ENCODE measurements at places on chromosomes 7 and 10.

GRCh38 chr7:100886142-100886935, 3.2 kb downstream of the UFSP1 start:
- no peak for DNase-seq

DNA sequence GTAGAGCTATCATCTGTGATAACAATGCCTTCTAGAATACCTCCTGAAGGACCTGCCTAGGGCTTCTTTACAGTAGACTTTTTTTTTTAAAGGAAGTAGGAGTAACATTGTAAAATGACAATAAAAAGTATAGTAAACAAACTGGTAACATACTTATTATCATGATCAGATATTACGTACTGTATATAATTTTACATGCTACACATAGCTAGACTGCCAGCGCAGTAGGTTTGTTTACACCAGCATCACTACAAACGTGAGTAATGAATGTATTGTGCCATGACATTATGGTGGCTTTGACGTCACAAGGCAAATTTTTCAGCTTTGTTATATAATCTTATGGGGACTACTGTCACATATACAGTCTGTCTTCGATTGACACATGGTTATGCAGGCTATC, 15.4 kb upstream of the ZRANB1 start:
- DNase-seq: no peak

- no peak for DNase-seq
Measured at GRCh38 chr7:26699766-26700165, 164.6 kb downstream of the SKAP2 start.

DNA sequence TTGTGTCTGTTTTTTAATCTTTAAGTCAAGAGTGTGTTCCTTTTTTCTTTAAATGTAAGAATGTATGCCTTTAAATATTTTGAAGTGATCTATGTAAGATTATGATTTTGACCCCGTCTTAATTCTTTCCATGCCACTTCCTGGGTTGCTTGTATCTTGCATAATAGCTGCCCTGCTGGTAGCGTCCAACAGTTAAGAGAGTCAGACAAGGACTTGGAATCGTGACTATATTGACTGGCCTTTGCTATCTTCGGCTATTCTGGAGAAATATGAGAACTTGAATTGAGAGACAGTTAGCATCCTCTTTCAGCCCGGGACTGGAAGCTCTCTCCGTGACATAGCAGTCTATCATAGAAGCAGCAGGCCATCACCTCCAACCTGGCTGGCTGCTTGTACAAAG, 13.0 kb downstream of the NRP1 start:
- no peak for DNase-seq

- no peak for DNase-seq
Measured at GRCh38 chr10:130359711-130360110, 223.5 kb downstream of the GLRX3 start.

GRCh38 chr7:128226132-128226980, 14.7 kb upstream of the LEP start:
- DNase-seq: no peak

DNA sequence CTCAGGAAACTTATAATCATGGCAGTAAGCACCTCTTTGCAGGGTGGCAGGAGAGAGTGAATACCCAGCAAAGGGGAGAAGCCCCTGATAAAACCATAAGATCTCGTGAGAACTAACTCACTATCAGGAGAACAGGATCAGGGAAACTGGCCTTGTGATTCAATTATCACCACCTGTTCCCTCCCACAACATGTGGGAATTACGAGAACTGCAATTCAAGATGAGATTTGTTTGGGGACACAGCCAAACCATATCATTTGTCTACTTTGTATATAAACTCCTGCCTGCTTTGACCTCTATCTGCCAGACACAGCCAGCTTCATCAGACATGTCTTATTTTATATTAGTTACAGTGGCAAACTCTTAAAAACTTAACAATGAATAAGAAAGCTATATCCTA, 50.4 kb downstream of the ARMC3 start:
- DNase-seq: no peak

GRCh38 chr10:79392020-79392398, 44.7 kb downstream of the PPIF start:
- DNase-seq: no peak

DNA sequence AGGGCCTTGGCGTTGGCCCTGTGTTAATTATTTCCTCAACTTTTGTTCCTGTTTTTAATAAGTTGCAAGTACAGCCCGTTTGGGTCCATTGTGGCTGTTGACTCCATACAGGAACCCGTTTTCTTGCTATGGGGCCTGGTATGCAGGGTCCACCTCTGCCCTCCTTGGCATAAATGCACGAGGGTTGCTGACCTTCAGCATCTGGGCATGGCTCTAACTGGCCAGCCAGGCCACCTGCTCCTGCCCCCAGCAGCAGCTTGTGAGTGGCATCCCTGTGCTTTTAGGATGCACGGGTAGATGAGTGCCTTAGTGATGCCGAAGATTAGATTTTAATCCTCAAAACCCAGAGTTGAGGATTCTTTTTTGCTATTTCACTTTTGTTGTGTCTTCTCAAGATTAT, 123.2 kb downstream of the GLRX3 start:
- no peak for DNase-seq

GRCh38 chr7:115475761-115476385, 554.0 kb downstream of the MDFIC start:
- peak; percentile 3 for DNase-seq

- no peak for DNase-seq
Measured at GRCh38 chr7:42010751-42011150, 226.3 kb downstream of the GLI3 start.

DNA sequence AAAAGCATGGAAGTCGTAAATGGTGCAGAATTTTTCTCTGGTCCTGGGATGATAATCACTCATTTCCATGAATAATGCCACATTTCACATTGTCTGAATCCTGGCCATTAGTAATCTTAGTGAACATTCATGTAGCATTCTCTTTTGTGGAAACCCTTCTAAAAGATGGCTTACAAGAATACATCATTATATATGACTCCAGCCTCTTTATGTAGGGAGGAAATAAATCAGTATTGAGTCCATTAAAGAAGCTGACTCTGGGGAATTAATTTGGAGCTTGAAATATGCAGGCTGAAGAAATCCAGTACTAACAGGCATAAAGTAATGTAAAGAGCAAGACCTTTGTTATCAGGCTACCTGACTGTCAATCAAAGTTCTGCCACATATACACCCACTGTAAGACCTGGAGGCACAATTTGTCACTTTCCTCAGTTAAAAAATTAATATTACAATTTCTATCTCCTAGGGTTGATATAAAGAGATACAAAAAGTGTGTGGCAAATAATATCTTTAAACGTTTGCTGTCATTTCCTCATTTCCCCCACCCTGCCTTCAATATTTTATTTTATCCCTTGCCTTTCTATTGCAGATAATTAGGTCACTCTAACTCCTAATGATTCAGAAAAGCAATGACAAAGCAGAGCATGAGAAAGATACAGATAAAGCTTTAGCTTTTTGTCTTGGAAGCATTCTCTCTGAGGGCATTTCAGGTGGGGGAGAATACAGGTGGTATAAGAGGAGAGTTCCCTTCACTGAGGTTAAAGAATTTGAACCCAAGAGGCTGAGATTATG, 1122.0 kb upstream of the GHITM start:
- no peak for DNase-seq

- no peak for DNase-seq
Measured at GRCh38 chr7:99255463-99255862, 17.2 kb upstream of the MYH16 start.

- no peak for DNase-seq
Measured at GRCh38 chr7:125119559-125120115, 190.0 kb upstream of the POT1 start.

DNA sequence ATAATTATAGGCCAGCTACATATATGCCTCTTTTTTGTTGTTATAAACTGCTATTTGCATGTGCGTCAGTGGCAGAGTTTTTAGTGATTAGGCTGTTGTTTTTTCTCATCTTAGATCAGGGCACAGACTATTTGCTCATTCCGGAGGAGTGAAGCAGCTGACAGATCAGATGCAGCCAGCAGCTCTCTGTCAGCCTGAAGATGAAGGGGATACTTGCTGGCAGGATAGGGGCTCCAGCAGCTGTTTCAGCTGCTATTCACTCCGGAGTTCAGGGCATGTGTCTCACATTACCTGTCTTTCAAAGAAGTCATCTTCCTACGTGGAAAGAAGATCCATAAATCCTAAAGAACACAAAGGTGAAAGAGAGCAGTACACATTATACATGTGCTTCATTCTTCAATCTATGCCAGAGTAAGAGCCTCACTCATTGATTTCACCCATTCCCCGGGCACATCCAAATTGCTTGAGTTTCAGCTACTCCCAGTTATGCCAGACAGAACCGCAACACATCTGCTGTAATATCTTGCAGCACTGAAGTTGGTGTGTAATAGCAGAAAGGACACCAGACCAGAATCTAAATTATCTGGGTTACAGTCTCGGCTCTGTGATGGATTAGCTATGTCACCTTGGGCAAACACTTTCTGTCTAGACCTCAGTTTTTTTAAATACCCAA, 182.8 kb upstream of the CHRM2 start:
- DNase-seq: no peak

- DNase-seq: no peak
Measured at GRCh38 chr10:53003094-53003493, 230.5 kb upstream of the MBL2 start.

- no peak for DNase-seq
Measured at GRCh38 chr10:63707254-63707910, 186.2 kb downstream of the REEP3 start.

GRCh38 chr7:115059321-115059720, 137.4 kb downstream of the MDFIC start:
- no peak for DNase-seq

DNA sequence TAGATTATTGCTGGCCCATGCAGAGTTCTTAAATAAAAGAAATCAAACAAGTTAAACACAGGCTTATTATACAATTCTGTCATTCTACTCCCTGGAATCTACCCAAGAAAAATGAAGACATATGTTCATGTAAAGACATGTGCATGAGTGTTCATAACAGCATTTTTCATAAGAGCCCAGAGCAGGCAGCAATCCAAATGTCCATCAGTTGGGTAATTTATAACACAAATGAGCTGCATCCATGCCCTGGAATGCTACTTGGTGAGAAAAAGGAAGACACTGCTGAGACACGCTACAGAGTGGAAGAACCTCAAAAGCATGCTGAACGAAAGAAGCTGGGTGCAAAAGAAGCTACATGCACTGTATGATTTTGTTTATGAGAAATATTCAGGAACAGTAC, 342.6 kb downstream of the TCERG1L start:
- no peak for DNase-seq
